ENCODE measurements at places on chromosomes 16 and 17.

DNA sequence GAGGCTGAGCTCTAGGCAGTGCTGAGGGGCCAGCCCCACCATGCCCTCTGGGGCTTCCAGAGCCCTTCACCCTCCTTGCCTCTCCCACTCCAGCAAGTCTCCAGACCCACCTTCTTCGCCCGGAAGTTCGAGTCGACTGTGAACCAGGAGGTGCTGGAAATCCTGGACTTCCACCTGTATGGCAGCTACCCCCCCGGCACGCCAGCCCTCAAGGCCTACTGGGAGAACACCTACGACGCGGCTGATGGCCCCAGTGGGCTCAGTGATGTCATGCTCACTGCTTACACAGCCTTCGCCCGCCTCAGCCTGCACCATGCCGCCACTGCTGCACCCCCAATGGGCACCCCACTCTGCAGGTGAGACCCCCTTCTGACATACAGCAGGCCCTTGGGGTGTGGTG is 10.5 kb downstream of the XYLT2 start:
- no peak for DNase-seq

DNA sequence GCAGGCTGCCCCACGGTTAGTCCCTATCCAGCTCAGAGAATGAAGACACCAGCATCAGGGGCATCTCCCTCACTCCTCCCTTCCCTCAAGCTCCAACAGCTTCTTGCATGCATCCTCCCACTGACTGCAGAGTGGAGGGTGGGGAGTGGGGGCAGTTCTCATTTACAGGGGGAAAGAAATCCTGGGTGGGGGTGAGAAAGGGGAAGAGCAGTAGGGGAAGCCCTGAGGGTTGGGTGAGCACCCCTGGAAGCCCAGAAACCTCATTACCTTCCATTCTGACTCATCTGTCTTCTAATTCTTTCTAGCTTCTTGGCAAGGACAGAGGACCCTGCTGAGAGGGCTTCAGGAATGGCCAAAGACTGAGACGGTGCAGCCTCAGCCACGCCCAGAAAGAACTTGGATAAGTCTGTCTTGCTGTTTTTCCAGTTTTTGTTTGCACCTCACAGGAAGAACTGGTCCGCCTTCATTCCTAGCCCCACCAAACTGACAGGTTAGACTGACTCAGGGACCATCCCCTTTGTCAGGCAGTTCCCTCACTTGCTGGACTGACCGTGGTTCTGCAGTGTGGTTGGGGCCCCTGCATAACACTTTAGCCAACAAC is 52.5 kb upstream of the WSB1 start:
- DNase-seq = no peak

DNA sequence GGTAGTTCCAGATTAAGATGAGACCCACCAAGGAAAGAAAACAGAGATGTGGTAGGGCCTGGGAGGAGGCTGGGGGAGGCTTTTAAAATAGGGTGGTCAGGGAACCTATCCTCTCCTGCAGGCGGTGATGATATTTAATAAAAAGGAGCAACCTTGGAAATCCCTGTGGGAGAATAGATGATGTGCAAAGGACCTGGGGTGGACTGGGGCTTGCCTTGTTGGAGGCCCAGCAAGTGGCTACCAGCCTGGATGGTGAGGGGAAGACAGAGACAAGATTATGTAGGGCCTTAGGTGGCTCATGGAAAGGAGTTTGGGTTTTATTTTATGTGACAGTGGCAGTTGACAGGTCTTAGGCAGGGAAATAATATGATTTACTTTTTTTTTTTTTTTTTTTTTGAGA is 1.8 kb downstream of the POLR3E start:
- no peak for DNase-seq

- no peak for DNase-seq
These were observed 184.1 kb upstream of the IRX5 start for GRCh38 chr16:54746596-54746995.

GRCh38 chr17:74625661-74626060 is 2.1 kb upstream of the CD300E start:
- DNase-seq = no peak

Measured in activated T-cell treated with anti-CD3 and anti-CD28 coated beads for 4 hours (primary cell).